ENCODE measurements at places on chromosomes 3 and 15.

DNA sequence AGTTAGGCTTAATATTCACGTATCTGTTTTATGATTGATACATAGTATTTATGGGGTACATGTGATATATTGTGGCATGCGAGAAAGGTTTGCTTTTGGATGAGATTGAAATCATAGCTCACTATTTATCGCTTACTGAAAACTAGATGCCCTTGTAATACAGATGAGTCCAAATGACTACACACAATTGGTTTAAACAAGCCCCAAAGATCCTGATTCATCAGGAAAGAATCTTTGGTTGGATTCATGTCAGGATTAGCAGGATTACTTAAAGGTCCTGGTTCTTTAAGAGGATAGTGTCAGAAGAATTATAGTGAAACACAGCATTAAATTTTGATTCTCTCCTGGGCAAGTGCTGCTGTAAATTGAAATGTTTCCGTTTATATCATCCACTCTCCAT is 18.6 kb upstream of the AADAC start:
- DNase-seq = no peak

DNA sequence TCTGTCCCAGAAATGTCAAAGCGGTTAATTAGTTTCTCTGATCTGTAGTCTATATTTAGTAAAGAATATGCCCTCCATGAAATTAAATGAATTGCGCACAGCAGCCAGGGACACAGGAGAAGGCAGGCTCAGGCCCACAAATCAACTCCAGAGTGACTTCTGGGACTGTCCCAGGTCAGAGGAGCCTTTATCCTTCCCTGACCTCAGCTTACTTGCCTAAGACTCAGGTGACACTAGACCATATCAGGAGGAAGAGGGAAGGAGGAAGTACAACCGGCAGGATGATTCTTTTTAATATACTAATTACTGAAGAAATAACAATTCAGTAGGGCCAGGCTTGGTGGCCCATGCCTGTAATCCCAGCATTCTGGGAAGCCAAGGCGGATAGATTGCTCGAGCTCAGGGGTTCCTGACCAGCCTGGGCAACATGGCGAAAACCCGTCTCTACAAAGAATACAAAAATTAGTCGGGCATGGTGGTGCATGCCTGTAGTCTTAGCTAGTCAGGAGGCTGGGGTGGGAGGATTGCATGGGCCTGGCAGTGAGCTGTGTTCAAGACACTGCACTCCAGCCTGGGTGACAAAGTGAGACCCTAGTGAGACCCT is 1.8 kb upstream of the GPR15 start:
- no peak for DNase-seq

- no peak for DNase-seq
Measured at GRCh38 chr3:52819936-52820335, 10.5 kb downstream of the ITIH4 start.

- DNase-seq = no peak
Measured at GRCh38 chr3:177538048-177538749, 340.9 kb upstream of the TBL1XR1 start.

DNA sequence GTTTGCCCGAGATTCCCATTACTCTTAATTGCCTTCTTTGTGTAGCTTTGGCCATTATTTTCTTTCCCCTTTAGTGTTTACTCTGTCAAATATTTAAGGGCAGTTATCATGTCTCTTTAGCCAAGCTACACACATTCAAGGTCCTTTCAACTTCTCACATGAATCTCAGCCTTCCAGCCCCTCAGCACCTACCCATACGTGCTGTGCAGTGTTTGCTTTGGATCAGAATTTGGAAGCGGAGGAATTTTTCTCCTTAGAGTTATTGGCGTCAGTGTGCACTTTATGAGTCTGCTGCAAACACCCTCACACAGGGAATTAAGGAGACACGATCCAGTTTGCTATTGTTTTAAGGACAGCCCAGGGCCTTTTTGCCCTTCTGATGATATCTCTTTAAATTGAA is 231.6 kb downstream of the CACNA2D3 start:
- DNase-seq = no peak

DNA sequence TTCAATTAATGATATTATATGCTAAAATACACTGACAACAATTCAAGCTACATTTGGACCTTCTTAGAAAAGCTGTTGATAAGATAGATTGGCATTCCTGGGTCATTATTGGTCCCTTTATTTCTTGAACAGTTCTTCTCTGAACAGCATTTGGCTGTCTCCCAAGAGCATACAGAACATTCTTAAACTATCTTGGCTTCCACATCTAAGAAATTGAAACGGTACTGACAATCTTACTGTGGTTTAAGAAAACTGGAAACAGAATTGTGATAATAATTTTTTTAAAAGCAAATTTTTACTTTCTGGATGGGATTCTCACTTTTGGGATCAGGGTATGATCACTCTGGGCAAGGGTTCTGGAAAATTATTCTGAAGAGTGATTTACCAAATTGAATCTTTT is 161.7 kb upstream of the ZNF385D start:
- DNase-seq = no peak

GRCh38 chr3:26281284-26281985 is 341.1 kb upstream of the LRRC3B start:
- no peak for DNase-seq

- no peak for DNase-seq
Measured at GRCh38 chr15:35583863-35584528, 38.0 kb upstream of the DPH6 start.

DNA sequence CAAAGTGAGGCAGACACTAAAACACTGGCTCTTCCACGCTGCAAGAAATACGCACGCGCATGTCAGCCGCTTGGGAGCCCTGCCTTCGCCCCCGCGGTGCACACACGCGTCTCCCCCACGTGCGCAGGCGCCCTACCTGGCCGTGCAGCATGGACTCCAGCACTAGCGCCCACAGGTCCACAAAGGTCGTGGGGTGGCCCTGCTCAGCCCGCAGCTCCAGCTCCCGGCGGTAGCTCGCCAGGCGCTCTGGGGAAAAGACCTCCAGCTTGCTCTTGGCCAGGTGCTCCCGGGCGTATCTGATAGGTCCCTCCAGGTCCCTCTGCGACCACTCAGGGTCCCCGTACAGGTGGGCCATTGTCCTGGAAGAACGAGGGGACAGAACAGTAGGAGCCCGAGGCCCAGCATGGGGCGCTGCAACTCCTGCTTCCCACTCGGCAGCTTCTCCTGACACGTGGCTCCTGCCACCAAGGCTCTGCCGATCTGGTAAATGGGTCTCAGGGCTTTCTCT is 14.9 kb downstream of the PLA2G4D start:
- no peak for DNase-seq

Data from tibial nerve (tissue), 4 donors.